ENCODE measurements at places on chromosomes 13 and 19.

GRCh38 chr19:34228347-34228746 is 26.0 kb upstream of the GARRE1 start:
- no peak for DNase-seq

DNA sequence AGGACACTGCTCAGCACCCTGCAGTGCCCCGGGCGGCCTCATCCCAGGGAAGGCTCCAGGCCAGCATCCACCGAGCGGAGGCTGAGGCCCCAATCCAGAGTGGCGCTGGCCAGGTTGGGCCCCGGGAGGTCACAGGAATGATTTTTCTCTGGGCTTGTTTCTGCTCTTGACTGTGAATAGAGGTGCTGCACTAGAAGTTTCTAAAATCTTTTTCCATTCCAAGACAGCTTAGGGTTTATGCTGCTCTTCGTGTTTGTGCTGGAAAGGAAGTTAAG is 15.1 kb downstream of the KDM4B start:
- no peak for DNase-seq

- DNase-seq = no peak
Measured at GRCh38 chr19:35710784-35711723, 6.7 kb downstream of the ZBTB32 start.

- no peak for DNase-seq
Measured at GRCh38 chr19:55644842-55645511, 1.5 kb downstream of the ZNF581 start.

GRCh38 chr13:91133941-91134802 is 213.3 kb upstream of the MIR17HG start:
- no peak for DNase-seq

- no peak for DNase-seq
Measured at GRCh38 chr19:4909156-4909896, at the start of gene UHRF1. UHRF1 (plus strand) TSS chr19:4909501; CDS start chr19:4910886, 1,385 bp downstream.

DNA sequence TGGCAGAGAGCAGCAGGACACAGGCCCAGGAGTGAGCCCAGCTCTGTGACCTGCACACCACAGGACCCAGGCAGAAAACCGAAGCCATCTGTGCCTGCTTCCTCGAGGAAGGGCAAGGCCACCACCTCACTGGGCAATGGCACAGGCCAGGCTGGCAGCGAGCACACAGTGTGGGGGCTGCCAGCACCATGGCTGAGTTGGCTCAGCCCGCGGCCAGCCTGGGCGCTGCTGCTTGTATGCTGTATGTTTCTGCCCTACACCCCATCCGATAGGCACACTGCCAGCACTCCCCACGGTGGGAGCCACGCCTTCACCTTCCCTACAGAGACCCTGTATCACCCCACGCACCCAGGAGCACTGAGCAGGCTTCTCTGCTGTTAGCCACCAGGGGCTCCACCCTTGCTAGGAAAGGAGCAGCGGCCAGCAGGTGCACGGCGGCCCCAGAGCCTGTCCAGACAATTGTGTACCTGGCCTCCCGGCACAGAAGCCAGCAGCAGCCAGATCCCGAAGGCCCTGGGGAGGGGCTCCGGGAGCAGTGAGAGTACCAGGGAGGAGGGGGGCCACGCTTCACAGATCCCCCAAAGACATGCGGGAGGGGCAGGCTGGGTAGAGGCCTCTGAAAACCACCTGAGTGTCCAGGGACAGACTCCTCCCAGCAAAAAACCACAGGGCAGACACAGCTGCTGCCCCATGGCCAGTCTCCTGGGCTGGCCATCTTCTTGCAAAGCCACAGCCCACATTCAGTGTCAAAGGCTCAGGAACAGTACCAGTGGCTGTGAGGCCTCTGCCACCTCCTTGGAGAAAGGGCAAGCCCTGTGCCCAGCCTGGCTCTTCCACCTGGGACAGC is 56.1 kb downstream of the MLLT1 start:
- DNase-seq = no peak

DNA sequence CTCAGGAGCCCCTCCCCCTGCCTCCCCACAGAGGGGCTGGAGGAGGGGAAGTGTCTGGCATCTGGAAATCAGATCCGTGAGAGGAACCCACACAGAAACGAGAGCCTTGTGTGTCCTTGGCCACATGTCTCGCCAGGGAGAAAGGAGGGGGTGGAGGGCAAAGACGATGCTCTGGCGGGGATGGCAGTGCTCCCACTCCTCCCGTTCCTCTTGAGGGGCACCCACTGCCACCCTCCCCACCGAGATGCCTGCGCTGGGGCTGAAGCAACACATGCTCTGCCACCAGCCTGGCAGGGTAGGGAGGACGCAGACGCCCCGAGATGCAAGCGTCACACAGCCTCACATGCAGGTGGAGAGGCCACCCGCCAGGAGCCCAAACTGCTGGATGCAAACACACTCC is 2.8 kb downstream of the ADGRL1 start:
- no peak for DNase-seq

DNA sequence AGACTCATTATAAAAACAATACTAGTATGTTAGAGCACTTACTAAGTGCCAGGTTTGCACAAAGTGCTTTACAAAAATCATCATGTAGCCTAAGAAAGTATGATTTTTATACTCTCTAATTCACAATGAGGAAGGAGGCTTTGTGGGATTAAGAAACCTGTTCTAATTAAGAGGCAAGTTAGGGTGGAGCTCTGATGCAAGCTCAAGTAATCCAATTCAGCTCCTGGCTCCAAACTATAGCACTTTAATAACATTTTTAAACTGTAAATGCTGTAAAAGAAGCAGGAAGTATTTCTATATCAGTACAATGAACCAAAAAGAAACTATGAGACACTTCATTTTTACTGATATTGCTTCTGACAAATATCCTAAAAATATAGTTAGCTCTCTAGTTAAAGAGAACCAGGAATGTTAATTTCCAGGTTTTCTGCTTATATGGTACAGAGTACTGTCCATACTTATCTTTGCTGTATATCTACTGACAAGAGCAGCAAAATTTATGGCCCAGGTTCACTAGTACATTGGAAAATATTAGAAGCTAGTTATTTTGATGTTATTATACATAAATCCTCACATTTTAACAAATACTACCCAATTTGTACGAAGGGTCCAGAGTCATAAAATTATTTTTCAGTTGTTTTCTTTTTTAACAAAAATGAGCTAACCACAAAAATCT is 482.0 kb downstream of the DIAPH3 start:
- DNase-seq = no peak

GRCh38 chr19:19775891-19776205 is 42.9 kb upstream of the ZNF14 start:
- DNase-seq = no peak

GRCh38 chr19:34502582-34503411 is 21.2 kb downstream of the WTIP start:
- DNase-seq = peak; percentile 30

- no peak for DNase-seq
Measured at GRCh38 chr13:32804673-32805230, 211.5 kb upstream of the KL start.

- DNase-seq = no peak
Measured at GRCh38 chr19:51427201-51427600, 9.8 kb upstream of the SIGLEC10 start.

DNA sequence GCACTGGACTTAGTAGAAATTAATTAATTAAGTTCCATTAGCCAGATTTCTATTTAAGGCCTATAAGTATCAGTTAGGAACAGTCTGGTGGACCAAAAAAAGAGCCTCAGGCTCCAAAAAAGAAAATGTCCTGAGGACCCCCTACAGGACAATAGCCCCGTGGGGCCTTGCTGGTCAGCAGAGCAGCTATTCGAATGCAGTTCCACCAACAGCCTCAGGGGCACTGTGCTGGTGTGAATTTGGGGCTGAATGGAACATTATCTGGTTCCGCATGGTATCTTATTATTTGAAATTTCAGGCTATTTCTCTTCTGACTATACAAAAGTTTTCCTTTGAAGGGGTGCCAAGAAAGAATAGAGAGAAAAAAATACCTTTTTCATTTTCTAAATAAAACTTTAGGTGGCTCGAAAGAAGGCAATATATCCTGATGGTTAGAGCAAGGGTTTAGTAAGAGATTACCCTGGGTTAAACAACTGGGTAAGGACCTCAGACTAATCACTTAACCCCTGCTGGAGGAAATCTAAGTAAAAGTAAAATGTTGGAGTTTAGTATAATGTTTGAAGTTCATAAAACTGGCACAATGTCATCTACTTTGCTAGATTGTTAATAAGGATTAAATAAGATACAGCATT is 147.2 kb downstream of the MIPEP start:
- peak; percentile 9 for DNase-seq

DNA sequence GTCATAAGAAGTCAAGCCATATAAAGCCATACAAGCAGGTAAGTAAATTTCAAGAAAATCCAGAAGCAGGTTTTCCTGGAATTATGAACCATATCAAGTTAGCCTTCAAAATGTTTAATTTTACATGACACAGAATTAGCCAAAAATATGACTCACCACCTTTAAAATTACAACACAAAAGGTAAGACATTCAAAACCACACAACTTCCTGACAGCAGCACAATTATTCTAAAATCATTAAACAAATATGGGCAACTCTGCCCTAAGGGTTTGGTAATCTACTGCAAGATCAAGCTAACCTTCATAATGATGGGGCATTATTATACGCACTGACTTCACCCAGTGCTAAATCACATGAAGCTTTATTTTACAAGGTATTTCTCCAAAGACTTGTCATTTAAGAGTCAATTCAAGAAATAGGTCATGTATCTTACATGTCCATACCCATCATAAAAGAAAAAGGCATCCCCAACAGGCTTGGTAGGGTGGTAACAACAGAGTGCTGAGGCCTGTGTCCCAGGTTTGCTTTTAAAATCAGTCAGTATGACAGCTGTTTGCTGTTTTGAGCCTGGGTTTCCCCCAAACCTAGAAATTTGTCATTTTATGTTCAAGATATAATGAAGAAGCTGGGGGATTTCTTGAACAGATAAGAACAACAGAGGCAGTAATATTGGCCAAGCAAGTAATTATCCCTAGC is 15.2 kb downstream of the RCBTB1 start:
- no peak for DNase-seq

DNA sequence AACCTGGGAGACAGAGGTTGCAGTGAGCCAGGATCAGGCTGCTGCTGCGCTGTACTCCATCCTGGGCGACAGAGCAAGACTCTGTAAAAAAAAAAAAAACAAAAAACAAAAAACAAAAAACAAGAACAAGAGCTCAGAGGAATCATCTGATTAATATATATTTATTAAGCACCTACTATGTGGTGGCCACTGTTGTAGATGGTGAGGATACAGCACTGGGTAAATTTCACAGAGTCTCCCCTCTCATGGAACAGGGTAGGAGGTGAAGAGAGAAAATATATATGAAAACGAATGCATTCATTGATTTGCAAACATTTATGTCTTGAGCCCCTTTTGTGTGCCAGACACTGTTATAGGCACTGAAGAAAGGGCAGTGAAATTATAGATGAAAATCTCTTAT is 5.9 kb upstream of the SERTAD1 start:
- no peak for DNase-seq

DNA sequence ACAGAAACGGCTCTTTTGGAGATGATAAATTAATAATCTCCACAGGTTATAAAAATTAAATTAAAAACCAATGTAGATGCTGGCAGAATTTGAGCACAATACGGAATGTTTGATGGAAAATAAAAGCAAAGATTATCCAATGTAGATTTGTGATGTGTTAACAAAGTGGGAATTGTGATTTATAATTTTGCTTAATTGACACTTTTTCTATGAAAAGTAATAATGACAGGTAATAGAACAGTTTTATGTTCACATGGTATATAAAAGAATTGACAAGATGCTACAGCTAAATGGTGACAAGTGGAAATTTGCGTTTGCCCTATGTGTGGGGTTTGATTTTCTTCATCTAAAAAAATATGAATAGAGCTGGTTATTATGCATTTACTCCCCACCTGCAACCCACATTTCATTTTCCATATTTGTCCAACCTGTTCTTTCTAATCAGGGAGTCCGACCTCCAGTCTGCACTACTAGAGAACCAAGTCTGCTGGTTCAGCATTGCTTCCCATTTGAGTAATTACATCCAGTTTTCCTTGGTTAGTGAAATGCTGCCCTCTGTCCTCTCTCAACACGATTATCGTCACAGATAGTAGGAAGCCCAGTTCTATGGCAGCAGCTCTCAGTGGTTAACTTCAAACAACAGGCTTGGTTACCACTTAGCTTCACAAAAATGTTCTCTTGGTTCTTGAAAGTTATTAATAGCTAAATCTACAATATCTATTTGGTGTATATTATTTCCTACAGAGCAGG is 61.4 kb upstream of the SLITRK1 start:
- no peak for DNase-seq

DNA sequence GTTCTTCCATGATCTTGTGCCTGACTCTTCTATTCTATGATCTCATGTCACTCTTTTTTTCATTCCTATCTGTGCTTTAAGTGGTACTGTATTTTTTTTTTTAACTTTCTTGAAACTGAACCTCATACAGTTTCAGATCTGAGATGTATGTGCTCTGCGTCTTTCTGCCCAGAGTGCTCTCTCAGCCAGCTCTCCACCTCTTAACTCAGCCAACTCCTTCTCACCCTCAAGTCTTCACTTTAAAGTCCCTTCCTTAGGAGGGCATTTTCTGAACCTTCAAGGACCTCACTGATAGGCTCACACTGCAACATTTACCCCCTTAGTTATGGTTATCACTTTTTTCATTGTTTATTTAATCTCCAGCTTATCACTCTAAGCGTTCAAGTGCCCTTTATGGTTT is 158.7 kb downstream of the IRS2 start:
- no peak for DNase-seq

DNA sequence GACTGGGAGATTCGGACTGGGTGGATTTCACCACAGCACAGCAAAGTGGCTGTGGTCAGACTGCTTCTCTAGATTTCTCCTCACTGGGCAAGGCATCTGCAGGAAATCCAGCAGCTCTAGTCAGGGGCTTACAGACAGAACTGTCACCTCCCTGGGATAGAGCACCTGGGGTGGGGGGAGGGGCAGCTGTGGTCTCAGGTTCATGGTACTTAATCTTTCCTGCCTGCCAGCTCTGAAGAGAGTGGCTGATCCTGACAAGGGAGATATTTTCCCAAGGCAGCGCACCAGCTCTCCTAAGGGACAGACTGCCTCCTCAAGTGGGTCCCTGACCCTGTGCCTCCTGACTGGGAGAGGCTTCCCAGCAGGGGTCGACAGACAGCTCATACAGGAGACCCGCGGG is 212.8 kb upstream of the KLF12 start:
- no peak for DNase-seq

GRCh38 chr19:2719920-2720776 is 1.0 kb downstream of the DIRAS1 start:
- DNase-seq = no peak

- no peak for DNase-seq
Measured at GRCh38 chr13:104984296-104984818, 1551.1 kb downstream of the EFNB2 start.

All from H1 (cell line).